ENCODE measurements at places on chromosomes 11 and 22. TPM values are rescaled to one million over a fixed set of nuclear protein-coding genes. Genes with fewer than 3 reads are reported as not detected.

Gene OR52E5
- not detected for total RNA-seq

Gene SLC22A12
- total RNA-seq, result not detected

Gene SNX15
- 11.3 TPM for total RNA-seq

DNA sequence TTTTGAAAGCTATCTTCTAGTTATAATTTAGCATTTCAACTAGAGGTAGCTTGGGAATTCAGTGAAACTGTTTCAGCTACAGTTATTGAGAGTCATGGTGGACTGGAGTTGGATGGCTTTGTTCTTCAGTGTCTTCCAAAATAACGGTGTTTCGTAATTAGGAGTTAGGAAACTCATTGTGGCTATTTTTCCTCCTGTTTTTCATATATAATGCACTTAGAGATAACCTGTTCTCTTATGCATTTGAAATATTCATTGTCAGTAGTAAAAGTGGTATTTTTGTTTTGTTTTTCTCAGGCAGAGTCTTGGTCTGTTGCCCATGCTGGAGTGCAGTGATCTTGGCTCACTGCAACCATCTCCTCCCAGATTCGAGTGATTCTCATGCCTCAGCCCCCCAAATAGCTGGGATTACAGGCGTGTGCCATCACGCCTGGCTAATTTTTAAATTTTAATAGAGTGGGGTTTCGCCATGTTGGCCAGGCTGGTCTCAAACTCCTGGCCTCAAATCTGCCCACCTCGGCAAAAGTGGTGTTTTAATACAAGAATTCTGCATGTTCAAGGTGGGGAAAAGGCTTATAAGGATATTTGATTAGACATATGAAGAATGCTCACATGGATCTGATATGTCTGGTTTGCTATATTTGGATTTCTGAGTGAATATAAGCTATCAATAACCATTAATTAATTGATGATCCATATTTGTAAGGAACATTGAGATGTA, 12.7 kb downstream of the PDHX start:
- no peaks in the 10 kb centered on the region for H3K27me3 ChIP-seq
- H3K27ac ChIP-seq, result no peak overlapping the region
- peaks cover 4% of the 10 kb centered on the region for H3K4me1 ChIP-seq
- DNase-seq, result no peak

GRCh38 chr11:31355817-31356216, 13.7 kb downstream of the DCDC1 start:
- no peaks in the 10 kb centered on the region for H3K4me1 ChIP-seq
- H3K4me3 ChIP-seq, result no peak overlapping the region
- H3K27ac ChIP-seq, result no peak overlapping the region
- no peaks in the 10 kb centered on the region for H3K27me3 ChIP-seq
- no peak for DNase-seq

DNA sequence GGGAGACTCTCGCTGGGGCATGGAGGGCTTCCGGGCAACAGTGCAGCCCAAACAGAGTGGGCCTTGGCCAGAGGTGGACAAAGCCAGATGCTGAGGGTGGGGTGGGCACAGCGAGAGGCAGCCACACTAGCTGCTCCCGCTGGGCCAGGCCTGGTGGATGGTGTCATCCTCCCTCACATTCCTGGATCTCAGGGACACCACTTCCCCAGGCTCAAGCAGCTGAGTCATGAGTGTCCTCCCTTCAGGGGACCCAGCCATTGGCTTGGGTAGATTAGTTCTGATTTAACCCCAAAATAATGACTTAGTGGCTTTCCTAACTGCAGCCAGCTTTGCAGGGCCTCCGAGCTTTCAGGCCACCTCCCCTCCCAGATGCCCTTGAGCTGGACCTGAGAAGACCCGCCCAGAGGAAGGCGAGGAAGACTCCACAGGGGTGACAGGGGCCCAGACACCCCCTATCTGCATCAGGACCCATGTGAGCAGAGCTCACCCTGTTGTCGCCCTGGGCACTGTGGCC, 25.9 kb upstream of the WNT7B start:
- H3K36me3 ChIP-seq, result no peaks in the 10 kb centered on the region
- DNase-seq, result peak; percentile 26
- peak overlapping the region; percentile 24 for H3K27ac ChIP-seq
- peaks cover 36% of the 10 kb centered on the region for H3K4me1 ChIP-seq
- no peak overlapping the region for H3K4me3 ChIP-seq

GRCh38 chr11:86888164-86889000, 66.8 kb downstream of the FZD4 start:
- no peak overlapping the region for H3K4me3 ChIP-seq
- H3K36me3 ChIP-seq, result no peaks in the 10 kb centered on the region
- no peaks in the 10 kb centered on the region for H3K27me3 ChIP-seq
- no peaks in the 10 kb centered on the region for H3K4me1 ChIP-seq

DNA sequence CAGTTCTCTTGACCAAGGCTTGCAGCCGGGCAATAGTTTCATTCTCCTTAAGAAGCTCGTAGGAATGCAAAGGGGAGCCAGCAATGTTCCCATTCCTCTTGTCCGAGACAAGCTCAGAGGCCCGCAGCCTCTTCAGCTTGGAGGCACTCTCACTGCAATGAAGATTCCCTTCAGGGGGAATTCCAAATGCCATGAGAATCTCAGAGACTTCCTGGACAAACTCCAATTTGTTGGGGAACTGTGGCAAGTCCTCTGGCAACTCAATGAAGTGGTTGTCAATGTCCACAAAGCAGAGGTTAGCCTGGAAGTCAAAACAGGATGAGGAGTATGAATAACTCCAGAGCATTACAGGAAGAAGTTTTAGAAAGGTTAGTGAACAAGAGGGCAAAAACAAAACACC, 84.4 kb downstream of the DENND5A start:
- H3K4me1 ChIP-seq, result no peaks in the 10 kb centered on the region
- no peak for DNase-seq
- no peak overlapping the region for H3K4me3 ChIP-seq
- H3K27ac ChIP-seq, result no peak overlapping the region
- H3K27me3 ChIP-seq, result no peaks in the 10 kb centered on the region

- no peaks in the 10 kb centered on the region for H3K27me3 ChIP-seq
- H3K27ac ChIP-seq, result no peak overlapping the region
- DNase-seq, result no peak
- no peaks in the 10 kb centered on the region for H3K36me3 ChIP-seq
- no peaks in the 10 kb centered on the region for H3K4me1 ChIP-seq
- no peak overlapping the region for H3K4me3 ChIP-seq
These were observed 146.3 kb upstream of the B3GAT1 start for GRCh38 chr11:134558258-134558835.

GRCh38 chr11:120798854-120799253, 225.0 kb upstream of the TBCEL start:
- DNase-seq, result no peak
- H3K27me3 ChIP-seq, result no peaks in the 10 kb centered on the region
- H3K36me3 ChIP-seq, result no peaks in the 10 kb centered on the region
- H3K27ac ChIP-seq, result no peak overlapping the region
- no peak overlapping the region for H3K4me3 ChIP-seq

- H3K27ac ChIP-seq, result no peak overlapping the region
- no peaks in the 10 kb centered on the region for H3K4me1 ChIP-seq
- no peaks in the 10 kb centered on the region for H3K36me3 ChIP-seq
- no peak for DNase-seq
- no peaks in the 10 kb centered on the region for H3K27me3 ChIP-seq
These were observed 37.8 kb downstream of the ZNF143 start for GRCh38 chr11:9498457-9499078.

DNA sequence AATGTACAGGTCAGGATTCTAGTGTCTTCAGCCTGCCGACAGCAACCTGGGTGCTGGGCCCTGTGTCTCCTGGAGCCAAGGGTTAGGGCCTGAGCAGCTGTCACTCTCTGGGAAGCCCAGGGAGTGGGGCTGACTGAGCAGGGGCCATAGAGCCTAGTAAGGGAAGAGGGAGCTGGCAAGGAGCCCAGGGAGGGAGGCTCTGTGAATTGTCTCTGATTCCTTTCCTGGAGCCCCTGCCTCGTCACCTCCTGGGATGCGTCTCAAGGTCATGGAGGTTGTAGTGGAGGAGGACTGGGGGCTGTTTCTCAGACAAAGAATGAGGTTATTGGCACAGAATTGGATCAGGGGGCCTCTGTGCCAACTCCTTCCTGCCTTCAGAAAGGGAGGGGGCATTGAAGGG, 11.8 kb downstream of the SOX10 start:
- no peak for DNase-seq
- no peak overlapping the region for H3K4me3 ChIP-seq
- H3K4me1 ChIP-seq, result no peaks in the 10 kb centered on the region
- H3K27me3 ChIP-seq, result no peaks in the 10 kb centered on the region
- peaks cover 4% of the 10 kb centered on the region for H3K36me3 ChIP-seq
- no peak overlapping the region for H3K27ac ChIP-seq

- no peak overlapping the region for H3K4me3 ChIP-seq
- no peak for DNase-seq
- no peaks in the 10 kb centered on the region for H3K4me1 ChIP-seq
- no peaks in the 10 kb centered on the region for H3K27me3 ChIP-seq
These were observed 100.1 kb downstream of the KCNQ1OT1 start for GRCh38 chr11:2599561-2600189.

GRCh38 chr11:108670451-108670850, 5.6 kb downstream of the DDX10 start:
- H3K27me3 ChIP-seq, result no peaks in the 10 kb centered on the region
- no peak overlapping the region for H3K27ac ChIP-seq
- H3K36me3 ChIP-seq, result no peaks in the 10 kb centered on the region
- peaks cover 3% of the 10 kb centered on the region for H3K4me1 ChIP-seq

DNA sequence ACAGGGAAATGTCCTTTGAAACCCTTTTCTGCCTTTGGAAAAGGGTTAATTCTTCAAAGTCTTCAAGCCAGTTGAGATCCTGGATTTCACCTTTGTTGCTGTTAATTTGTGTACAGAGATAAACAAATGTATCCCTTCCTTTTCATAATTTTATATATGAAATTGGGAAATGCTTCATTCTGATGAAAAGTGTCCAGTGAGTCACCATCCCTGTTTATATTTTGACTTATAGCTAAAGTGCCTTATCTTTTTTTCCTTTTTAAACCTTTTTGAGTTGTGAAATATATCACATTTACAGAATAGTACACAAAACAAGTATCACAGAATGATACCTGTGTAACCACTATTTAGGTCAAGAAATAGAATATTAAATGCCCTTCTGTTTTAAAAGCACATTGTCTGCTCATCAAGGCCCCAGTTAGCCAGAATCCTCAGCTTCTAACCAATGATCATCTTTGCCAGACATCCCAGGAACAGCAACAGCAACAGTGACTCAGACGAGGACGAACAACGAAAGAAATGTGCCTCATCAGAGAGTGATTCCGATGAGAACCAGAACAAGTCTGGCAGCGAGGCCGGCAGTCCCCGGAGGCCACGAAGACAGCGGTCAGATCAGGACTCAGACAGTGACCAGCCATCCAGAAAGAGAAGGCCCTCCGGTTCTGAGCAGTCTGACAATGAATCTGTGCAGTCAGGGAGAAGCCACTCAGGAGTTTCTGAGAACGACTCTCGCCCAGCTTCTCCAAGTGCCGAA, 27.3 kb downstream of the CTR9 start:
- peak; percentile 89 for DNase-seq
- peak overlapping the region; percentile 65 for H3K27ac ChIP-seq
- H3K36me3 ChIP-seq, result peaks cover 10% of the 10 kb centered on the region
- peaks cover 12% of the 10 kb centered on the region for H3K4me1 ChIP-seq

DNA sequence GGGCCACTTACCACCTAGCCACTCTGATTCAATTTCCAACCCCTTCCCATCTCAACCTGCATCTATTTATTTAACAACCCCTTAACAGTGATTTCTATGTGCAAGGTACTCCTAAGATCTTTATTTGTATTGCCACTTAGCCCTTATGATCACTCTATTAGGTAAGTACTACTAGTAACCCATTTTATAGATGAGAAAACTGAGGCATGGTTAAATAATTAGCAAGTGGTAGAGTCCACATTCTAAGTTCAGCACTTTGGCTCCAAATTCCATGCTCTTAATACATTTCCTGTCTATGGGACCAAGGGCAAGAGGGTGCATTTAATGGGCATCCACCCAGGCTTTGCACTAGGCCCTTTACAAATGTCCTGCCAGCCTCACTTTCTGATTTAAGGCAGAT, 38.1 kb upstream of the CSNK2A3 start:
- no peak overlapping the region for H3K4me3 ChIP-seq
- peaks cover 3% of the 10 kb centered on the region for H3K4me1 ChIP-seq
- no peak for DNase-seq
- H3K27ac ChIP-seq, result peak overlapping the region; percentile 55

GRCh38 chr22:24008022-24008283, 2.7 kb upstream of the GSTT4 start:
- no peak for DNase-seq
- H3K27ac ChIP-seq, result no peak overlapping the region

GRCh38 chr11:6864438-6864837, 1.6 kb downstream of the OR10A2 start:
- peak; percentile 4 for DNase-seq
- no peaks in the 10 kb centered on the region for H3K4me1 ChIP-seq
- no peak overlapping the region for H3K27ac ChIP-seq
- H3K27me3 ChIP-seq, result no peaks in the 10 kb centered on the region
- H3K4me3 ChIP-seq, result no peak overlapping the region

DNA sequence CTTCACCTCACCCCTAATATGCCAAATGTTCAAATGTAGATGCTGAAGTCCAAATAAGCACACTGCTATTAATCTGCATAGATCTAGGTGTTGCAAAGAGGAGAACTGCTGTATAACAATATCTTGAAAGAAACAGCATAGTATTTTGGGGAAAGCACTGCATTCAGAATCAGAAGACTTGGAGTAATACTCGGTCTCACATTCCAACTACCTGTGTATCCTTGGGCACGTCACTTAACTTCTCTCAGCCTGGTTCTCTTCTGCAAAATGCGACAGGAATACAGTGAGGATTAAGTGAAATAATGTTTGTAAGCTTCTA, 332 bp upstream of the HMGXB4 start:
- peaks cover 2% of the 10 kb centered on the region for H3K4me1 ChIP-seq
- H3K27me3 ChIP-seq, result no peaks in the 10 kb centered on the region
- peaks cover 2% of the 10 kb centered on the region for H3K36me3 ChIP-seq
- no peak for DNase-seq
- H3K4me3 ChIP-seq, result peak overlapping the region; percentile 60

DNA sequence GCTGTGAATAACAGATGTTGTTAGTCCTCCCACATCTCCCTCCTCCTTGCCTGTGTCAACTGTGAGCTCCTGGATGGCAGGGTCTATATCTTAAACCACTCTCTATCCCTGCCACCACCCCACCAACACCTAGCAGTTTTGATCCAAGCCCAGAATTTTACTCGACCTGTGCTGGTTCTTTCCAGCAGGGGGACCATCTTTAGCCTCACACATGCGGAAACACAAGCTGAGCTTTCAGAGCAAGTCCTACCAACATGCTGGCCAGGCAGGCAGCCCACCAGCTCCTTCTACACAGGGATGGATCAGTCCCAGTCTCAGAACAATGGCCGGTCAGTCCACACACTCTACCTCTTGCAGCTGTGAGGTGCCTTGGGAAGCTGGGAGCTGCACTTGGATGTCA, 231.5 kb downstream of the NXPE2 start:
- no peaks in the 10 kb centered on the region for H3K27me3 ChIP-seq
- H3K4me1 ChIP-seq, result no peaks in the 10 kb centered on the region
